ENCODE measurements at places on chromosomes 5 and 9.

GRCh38 chr5:172633403-172633970 is 7.6 kb upstream of the NEURL1B start:
- DNase-seq = no peak

DNA sequence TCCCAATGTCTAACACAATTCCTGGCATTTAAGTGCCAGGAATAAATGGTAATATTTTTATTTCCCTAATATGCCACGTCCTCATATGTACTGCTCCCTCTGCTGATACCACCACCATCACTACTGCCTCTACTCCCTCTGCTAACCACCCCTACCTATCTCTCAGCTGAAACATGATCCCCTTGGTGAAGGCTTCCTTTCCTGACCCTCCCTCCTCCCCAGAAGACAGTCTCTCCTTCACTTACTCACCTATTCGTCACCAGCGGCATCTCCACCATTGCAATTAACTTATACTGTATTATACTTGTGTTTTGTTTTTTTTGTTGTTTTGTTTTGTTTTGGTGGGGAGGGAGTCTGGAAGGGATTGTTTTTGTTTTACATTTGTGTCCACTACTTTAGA is 4.8 kb downstream of the DENND1A start:
- DNase-seq = no peak

- DNase-seq = no peak
Measured at GRCh38 chr5:61001647-61002046, 56.6 kb downstream of the NDUFAF2 start.

GRCh38 chr9:2191609-2191972 is 176.4 kb downstream of the SMARCA2 start:
- DNase-seq = no peak

DNA sequence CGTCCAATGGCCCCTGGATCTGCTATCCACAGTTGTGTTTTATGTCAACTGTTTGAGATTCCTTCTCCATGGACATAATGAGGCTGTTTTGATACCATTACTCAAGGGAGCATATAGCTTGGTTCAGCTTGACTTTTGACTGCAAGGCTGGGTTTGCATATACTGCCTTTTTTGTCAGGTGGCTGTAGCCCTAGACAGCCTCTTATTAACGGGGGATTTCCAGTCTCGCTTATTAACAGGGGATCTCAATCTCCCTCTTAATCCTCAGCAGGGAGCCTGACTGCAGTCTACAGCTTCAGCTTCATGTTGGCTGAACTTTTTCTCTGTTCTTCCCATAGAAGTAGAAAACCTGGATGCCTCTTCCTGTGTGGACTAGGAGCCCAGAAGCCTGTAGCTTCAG is 73.7 kb upstream of the TNC start:
- DNase-seq = no peak

DNA sequence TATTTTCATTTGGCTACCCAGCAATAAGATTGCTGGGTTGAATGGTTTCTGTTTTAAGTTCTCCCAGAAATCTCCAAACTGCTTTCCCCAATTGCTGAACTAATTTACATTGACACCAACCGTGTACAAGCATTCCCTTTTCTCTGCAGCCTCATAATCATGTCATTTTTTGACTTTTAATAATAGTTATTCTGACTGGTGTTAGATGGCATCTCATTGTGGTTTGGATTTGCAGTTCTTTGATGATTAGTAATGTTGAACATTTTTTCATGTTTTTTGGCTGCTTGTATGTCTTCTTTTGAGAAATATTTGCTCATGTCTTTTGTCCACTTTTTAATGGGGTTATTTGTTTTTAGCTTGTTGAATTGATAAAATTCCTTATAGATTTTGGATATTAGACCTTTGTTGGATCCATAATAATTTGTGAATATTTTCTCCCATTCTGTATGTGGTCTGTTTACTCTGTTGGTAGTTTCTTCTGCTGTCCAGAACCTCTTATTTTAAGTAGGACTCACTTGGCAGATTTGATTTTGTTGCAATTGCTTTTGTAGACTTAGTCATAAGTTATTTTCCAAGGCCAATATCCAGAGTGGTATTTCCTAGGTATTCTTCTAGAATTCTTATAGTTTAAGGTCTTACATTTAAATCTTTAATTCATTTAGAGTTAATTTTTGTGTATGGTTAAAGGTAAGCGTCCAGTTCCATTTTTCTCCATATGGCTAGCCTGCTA is 793.7 kb downstream of the BRINP1 start:
- DNase-seq = no peak

DNA sequence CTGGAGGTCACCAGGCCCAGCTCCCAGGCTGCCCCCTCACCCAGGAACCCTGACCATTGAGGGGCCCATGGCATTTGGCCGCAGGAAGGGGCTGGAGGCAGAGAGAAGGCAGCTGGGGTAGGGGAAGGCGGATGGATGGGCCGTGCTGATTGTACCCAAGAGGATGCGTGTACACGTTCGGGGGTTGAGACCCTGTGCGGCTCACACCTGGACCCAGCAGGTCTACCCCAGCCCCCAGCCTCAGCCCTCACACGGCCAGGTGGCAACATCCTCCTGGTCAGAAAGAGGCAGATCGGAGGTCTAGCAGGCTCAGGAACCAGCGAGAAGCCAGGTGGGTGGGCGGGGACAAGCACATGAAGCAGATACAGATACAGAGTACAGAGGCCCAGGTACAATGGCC is 33.7 kb downstream of the NACC2 start:
- no peak for DNase-seq

DNA sequence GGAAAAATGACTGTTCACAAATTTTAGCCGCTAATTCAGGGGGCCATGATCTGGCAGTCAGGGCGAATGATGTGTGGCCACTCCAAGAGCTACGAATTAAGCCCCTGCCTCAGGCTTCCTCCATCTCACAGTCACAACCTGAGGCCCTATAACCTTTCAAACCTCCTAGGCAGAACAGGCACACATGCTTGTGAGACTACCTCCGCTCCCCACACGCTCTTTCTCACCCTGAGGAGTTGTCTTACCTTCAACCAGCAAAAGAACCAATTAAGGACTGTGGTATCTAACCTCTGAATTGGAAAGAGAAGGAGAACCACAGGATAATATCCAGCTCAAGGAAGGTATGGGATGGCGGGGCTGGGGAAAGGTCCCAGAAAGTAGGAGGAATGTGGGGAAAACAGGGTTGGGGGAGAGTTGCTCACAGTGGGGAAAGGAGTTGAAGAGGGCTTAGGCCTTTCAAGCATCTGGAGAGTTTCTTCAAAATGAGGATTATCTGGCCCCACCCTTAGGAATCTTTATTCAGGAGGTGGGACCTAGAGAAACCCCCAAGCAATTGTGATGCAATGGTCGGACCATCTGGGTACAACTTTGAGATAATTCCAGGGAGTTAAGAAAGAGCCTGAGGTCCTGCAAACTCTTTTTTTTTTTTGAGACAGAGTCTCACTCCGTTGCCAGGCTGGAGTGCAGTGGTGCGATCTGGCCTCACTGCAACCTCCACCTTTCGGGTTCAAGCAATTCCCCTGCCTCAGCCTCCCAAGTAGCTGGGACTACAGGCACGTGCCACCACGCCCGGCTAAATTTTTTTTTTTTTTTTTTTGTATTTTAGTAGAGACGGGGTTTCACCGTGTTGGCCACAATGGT is 5.5 kb downstream of the PCDH1 start:
- no peak for DNase-seq

- DNase-seq = no peak
Measured at GRCh38 chr9:21730899-21731298, 71.5 kb upstream of the MTAP start.

DNA sequence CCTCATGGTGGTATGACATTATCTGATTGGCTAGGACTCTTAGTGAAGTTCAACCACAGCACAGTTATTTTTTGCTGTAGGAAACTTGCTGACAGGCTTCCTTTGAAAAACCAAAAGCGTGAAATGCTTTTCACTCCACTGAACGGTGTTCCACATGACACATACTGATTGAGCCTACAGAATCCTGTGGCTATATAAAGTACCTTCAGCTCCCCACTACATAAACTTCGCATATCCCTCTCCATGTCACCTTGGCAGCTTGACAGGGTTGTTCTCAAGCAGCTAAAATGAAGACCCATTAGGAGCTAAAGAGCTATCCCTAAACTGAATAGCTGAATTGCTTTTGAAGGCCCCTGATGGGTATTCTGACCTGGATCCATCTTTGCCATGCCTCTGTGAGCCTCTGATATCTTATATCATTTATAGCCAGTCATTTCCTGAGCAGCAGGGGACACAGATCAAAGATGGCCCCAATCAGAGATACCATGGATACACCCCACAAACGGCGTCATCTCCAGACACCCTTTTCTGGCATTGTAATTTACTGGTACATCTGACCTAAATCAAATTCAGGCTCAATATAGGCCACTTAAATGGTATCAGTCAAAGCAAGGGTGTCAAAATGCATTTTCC is 91.5 kb downstream of the APBA1 start:
- no peak for DNase-seq

GRCh38 chr5:140633021-140633471 is at the start of gene CD14:
CD14 (minus strand) TSS chr5:140633175; CDS start chr5:140633071, 104 bp downstream.
- DNase-seq = peak; percentile 58

GRCh38 chr9:16825971-16826625 is 44.4 kb downstream of the BNC2 start:
- DNase-seq = peak; percentile 5

DNA sequence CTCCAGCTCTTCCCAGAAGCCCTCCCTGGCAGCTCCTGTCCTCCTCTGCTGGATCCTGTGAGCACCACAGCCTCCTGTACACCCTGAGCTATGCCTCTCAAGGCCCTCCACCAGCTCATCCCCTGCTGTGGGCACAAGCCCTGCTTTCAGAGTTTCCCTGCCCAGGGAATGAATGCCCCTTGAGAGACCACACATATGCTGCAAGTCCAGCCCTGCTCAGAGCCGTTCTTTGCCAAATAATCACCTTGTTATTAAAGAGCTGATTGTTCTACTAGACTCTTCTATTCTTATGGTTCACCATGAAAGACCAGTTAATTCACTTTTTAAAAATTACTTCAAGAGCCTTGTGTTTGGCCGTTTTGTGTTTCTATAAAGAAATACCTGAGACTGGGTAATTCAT is 121.5 kb downstream of the MVB12B start:
- DNase-seq = no peak

DNA sequence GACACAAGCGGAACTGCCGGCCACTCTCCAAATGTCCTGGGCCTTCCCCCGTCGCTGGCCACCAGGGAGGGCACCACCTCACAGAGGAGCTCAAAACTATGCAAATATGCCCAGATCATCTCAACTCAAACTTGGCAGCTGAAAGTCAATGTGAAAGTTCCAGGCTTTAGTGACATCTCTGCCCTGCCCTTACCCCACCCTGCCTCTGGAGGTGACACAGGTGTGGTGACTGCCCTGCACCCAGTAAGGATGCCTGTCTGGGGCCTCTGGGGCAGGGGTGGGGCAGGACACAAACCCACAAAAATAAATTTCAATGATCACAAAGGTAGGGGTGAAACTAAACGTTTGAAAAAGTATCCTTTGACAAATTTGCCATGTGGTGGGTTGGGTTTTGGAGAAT is 213.4 kb downstream of the HSPA4 start:
- no peak for DNase-seq

- DNase-seq = no peak
Measured at GRCh38 chr9:111386386-111386785, 56.4 kb upstream of the OR2K2 start.

- DNase-seq = no peak
Measured at GRCh38 chr9:117278020-117278419, 136.8 kb downstream of the ASTN2 start.

GRCh38 chr5:143456952-143457547 is 53.6 kb upstream of the NR3C1 start:
- DNase-seq = no peak

DNA sequence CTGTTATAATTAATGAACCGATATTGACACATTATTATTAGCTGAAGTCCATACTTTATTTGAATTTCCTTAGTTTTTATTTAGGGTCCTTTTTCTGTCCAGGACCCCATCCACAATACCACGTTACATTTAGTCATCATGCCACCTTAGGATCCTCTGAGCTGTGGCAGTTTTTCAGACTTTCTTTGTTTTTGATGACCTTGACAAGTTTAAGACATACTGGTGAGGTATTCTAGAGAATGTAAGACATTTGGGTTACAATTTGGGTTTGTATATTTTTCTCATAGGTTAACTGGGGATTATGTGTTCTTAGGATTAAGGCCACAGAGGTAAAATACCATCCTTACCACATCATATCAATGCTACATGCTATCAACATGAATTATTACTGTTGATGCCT is 42.7 kb downstream of the KIAA1958 start:
- no peak for DNase-seq

DNA sequence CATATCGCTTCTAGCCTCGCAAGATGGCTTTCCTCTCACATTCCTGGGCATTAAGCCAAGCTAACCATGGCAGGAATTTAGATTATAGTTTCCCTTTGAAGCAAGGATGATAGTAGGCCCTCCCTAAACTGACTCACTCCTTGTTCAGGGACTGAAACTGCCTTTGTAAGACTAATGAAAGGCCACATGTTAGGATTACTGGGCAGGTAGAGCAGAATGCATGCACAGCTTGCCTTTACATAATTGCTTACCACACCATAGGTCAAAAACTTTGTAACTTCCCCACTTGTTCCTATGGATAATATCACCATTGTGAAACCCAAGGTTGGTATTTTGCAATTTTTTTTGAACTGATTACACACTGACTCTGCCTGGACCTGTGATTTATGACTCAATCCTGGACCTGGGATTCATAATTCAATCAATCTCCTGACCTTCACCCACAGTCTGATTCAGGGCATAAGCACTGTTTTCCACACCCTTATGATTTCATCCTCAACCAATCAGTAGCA is 41.0 kb upstream of the PRDM9 start:
- DNase-seq = peak; percentile 32

- DNase-seq = no peak
Measured at GRCh38 chr9:108389056-108389455, 466.7 kb downstream of the ACTL7B start.

- no peak for DNase-seq
Measured at GRCh38 chr5:176803068-176803942, 7.1 kb upstream of the UNC5A start.

DNA sequence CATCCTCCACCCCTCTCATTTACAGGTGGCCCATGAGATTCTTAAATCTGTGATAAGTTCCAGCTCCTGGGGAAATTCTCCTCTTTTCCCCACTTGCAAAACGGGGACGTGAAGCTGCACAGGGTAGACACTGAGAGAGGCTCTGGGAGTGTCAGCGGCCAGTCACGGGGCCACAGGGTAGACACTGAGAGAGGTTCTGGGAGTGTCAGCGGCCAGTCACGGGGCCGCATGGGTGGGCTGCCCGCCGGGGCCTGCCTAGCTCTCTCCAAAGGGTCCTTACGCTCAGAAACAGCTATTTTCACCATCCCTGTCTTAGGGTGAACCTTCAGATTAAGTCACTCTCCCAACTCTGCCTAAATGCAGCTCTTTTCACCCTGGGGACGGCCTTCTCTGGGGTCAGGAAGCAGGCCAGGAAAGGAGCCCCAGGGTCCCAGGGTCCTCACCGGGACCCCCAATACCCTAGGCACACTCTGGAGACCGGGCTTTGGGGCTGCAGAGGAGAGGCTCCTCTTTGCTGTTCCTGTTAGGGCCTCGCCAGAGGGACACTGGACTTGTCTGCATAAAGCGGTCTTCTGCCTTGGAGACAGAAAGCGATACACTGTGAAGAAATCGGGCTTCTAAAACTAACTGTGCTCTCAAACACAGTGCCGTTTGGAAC is 1.5 kb downstream of the FAM78A start:
- no peak for DNase-seq
